ENCODE measurements at places on chromosomes 3 and 15.

- DNase-seq = no peak
Observed at GRCh38 chr3:52388348-52388821, 56.5 kb downstream of the SEMA3G start.

DNA sequence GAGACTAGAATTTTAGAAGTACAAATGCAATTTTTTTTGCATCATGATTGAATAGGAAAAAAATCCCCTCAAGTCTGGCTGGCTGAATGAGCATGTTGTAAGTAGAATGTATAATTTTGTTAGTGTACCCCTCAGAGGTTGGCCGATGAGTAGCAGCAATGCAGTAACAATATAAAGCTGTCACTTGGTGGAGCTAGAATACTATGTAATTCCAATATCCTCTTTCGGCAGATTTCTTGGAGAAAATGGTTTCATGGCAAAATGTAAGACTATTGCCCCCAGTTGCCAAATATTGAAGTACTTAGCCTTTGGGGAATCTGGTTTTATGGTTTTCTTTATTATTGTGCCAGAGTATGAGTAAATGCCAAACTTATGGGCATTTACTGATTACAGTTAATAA, 39.8 kb upstream of the SGO1 start:
- peak; percentile 17 for DNase-seq

DNA sequence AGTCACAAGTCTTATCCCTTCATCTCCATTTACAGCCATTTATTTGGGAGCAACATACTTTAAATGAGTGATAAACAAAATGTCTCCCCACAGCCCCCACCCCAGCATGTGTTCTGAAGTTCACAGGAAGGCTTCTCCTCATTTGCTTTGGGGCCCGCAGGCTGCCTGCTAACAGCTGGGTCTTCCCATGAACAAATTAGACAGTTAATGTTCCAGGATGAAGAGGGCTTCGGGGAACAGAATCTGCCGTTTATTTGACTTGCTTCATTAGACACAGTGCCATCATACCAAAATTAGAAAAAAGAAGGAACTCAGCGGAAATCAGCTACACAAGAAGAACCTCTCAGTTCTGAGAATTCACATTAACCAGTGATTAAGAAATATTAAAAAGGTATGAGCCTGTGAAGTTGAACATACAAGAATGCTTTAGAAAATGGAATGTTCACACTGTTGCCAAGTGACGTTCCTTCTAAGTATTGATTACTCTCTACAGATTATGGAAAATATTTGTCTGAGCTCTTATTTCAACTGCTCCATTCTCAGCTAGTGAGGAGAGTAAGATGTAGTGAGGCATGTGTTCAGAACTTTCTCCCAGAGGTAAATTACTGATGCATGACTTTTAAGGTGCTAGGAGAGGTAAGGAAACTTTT, 107.5 kb upstream of the THBS1 start:
- no peak for DNase-seq

DNA sequence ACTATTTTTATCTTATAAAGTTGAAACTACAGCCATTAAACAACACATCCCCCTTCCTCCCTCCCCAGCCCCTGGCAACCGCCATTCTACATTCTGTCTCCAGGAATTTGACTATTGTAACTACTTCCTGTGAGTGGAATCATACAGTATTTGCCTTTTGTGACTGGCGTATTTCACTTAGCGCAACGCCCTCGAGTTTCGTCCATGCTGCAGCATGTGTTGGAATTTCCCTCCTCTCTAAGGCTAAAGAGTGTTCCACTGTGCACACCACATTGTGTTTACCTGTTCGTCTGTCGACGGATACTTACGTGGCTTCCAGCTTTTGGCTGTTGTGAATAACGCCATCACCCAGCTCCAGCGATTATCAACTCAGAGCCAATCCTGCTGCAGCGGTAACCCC, 52.0 kb upstream of the DLG1 start:
- no peak for DNase-seq

- DNase-seq = no peak
Observed at GRCh38 chr15:90598031-90598577, 68.4 kb downstream of the CRTC3 start.
